Activated CD4-positive, alpha-beta T cell treated with anti-CD3 and anti-CD28 coated beads for 4 hours (primary cell): ENCODE measurements at places on chromosomes 13 and 19.

- DNase-seq = no peak
These were observed 13.9 kb downstream of the TSKS start for GRCh38 chr19:49749055-49749716.

DNA sequence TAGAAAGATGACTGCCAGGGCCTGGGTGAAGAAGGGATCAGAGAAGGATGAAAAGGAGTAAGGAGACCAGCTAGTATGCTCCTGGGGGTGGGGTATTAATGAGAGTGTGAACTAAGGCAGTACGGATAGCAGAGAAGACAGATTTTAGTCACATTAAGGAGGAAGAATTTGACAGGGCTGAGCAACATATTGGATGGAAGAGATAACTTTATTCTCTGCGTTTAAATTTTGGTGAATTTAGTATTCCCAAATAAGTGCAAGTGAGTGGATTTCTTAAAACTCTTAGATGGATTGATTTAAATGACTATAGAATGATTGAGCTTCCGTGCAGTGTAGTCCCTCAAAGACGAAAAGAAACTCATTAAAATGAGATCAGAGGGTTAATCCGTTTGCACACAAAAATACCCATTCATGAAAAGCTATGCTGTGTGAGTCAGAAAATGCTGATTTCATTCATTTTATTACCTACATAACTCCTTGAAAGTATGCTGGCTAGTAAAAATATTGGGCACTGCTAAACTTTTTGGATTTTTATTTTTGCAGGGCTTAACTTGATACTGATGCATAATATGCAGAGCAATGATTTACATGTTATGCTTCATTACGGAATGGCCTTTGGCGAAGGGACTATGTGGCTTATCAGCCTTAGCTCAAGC is 54.1 kb downstream of the WDFY2 start:
- no peak for DNase-seq

DNA sequence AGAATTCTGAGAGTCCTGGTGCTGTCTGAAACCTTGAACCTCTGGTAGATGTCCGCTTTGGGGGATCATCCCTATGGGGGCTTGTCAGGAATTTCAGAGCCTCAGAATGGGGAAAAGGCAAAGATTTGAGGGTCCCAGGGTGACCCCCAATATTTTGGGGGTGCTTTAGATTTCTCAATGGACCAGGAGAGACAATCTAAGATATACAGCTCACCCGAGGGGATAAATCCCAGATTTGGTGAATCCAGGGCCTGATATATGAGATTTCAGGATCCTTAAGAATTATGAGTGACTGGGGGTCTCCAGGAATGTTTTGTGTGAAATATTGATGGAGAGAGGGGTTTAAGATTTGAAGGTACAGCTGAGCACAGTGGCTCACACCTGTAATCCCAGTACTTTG is 3.3 kb downstream of the CAPN12 start:
- DNase-seq = no peak

- no peak for DNase-seq
These were observed 20.3 kb downstream of the POP4 start for GRCh38 chr19:29626386-29626785.

DNA sequence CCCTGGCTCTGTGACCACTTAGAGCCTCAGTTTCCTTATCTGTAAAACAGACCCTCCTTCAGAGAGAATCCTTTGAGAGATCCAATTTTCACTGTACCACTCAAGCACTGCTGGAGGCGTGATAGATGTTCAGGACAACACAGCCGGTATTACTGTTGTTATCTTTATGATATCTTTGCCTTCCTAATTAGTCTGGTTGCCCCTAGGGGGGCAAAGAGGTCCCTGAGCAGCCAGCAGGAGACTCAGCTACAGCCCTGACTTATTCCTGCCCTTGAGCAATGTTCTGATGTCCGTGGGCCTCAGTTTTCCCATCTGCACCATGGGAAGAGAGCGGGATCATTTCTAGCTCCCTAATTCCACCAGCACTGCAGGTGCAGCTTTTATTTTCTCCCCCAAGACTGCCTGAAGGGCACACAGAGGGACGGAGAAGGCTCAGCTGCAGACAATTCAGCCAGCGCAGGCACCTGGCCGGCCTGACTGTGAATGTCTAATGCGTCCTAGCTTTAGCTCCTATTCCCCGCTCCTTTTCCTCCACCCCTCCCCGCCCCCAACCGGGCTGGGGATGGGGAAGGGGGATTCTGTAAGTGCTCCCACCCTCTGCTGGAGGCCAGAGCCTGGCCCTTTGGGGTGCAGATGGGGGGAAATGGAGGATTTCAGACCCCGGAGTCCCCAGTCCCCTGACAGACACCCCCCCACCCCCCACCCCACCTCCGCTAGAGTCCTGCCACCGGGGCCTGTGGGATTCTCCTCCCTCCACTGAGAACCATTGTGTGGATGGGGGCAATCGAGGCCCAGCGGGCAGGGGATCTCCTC is 16.2 kb downstream of the TLE5 start:
- no peak for DNase-seq

DNA sequence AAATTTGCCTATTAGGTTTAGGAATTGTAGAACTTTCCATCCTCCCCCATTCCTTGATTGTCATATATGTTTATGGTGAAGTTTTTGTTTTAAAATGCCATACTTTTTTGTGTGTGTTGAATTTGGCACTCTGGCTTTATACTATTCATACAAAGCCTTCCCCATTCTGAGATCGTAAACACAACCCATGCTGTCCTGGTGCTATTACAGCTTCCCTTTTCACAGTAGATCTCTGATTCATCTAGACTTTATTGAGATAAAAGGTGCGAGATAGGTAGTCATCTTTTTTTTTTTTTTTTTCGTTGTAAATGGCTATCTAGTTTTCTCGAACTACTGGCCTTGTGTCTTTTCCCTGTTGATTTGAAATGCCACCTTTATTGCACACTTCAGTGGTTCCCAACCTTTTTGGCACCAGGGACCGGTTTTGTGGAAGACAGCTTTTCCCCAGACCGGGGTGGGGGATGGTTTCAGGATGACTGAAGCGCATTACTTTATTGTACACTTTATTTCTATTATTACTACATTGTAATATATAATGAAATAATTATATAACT is 94.6 kb downstream of the LRCH1 start:
- no peak for DNase-seq

DNA sequence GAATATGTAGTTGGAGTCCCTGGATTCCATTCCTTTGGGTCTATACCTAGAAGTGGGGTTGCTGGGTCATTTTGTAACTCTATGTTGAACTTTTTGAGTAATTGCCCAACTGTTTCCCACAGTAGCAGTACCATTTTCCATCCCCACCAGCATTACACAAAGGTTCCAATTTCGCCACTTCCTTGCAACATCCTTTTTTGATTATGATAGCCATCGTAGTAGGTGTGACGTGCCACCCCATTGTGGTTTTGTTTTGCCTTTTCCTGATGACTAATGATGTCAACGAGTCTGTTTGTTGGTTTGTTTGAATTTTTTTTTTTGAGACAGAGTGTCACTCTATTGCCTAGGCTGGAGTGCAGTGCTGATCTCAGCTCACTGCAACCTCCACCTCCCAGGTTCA is 3.3 kb upstream of the PEX11G start:
- peak; percentile 34 for DNase-seq

DNA sequence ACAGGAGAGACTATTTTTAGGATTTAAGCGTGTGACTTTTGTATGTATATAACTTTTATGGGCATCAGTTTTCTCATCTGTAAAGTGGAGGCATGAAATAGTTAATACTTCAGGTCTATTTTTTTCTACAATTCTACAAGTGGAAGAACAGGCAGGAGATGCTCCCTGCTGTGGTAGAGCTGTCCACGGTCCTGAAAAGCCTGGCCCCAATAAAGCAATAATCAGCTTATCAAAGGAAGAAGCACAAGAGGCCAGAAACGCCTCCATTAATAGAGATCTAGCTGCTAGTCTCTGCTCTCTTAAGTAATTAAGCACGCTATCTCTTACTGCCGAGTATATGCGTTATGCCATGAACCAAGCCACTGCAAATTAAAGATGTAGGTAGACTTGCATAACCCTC is 28.0 kb upstream of the WASF3 start:
- no peak for DNase-seq

- DNase-seq = peak; percentile 92
These were observed 31.2 kb downstream of the ZNF701 start for GRCh38 chr19:52601025-52601973.

- no peak for DNase-seq
These were observed 1616.2 kb upstream of the SPRY2 start for GRCh38 chr13:81957121-81957520.

DNA sequence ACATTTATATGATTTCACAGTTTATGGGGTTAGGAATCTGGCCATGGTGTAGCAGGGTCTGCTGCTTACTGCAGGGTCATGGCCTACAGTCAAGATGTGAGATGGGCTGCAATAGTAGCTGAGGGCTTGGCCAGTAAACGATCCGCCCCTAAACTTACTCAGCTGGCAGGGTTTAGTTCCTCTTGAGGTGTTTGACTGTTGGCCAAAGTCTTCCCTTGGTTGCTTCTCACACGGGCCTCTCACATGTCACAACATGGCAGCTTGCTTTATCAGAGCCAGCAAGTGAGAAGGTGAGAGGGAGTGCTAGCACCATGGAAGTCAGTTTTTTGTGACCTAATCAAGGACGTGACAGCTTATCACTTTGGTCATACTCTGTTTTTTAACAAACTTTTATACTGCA is 77.1 kb downstream of the DNAJC3 start:
- no peak for DNase-seq

- no peak for DNase-seq
These were observed 4.6 kb upstream of the FXYD3 start for GRCh38 chr19:35110974-35111373.

DNA sequence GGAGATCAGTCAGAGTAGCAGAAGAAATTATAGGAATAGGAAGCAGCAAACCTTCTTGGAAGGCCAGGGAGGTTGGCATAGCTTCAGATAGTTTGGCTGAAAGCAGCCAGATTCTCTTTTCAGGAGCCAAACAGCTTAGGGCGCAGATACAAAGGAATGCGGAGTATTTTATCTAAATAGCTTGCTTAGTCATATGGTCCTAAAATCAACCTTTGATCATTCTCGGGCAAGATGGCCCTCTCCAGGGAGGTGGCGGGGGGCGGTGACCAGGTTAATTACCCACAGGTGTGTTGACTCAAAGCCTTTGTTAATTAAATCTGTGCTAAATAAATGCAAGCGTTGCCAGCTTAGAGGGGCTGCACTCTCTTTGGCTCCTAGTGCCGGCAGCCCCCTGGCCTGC is 12.5 kb upstream of the NCR1 start:
- DNase-seq = no peak

- DNase-seq = no peak
These were observed 35.9 kb downstream of the OXGR1 start for GRCh38 chr13:96958286-96958891.

DNA sequence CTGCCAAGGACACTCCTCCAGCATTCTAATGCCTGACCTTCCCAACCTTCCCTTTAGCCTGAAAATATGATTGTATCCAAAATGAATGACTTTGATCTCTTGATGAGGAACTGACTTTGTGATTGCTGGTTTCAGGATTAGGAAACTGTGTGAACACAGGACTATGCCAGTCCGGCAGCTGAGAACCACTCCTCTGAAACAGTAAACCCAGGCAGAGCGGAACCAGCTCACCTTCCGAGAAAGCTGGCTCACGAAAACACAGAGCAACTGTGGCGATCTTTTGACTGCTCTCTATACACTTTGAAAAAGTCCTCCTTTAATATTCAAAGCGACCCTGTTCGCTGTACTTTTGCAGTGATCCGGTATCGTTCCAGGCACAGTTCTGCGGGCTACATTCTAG is 258.8 kb upstream of the IRS2 start:
- DNase-seq = no peak

- DNase-seq = no peak
These were observed 28.0 kb upstream of the UFM1 start for GRCh38 chr13:38321654-38322053.

DNA sequence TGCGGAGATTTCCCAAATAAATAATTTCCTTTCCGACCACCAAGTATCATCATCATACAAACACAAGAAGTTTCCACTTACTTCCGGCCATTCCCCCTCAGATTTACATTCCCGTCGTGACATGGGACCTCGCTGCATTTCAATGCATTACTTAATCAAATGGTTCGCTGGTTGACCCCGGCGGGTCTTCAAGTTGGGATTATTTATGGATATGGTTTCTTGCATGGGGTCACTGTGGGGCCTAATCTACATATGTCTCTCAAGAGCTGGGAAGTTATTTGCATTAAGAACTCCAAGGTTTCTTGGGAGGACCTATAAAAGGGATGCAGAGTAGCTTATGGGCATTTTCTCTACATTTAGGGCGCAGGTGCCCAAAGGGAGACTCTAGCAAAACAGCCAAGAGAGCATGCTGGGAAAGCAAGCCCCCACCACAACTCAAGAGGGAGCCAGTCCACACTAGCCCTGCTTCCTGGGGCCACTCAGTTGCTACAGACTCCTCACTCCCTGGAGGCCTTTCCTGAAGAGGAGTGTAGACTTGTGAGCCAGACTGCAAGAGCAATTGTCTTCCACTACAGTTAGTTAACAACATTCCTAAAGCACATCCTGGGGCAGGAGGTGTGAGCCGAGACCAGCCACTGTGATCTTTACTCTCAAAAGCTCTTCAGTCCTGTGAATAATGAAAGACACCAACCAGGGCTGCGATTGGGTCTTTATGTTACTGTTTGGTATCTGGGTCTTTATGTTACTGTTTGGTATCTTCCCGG is 125.3 kb downstream of the KATNAL1 start:
- no peak for DNase-seq

GRCh38 chr19:15463861-15464371 is 428 bp downstream of the RASAL3 start:
- DNase-seq = peak; percentile 68

GRCh38 chr19:47152632-47153031 is 22.0 kb downstream of the SAE1 start:
- DNase-seq = no peak

GRCh38 chr13:92622905-92623304 is 603.7 kb upstream of the GPC6 start:
- no peak for DNase-seq

- DNase-seq = no peak
These were observed 334.0 kb downstream of the TBC1D4 start for GRCh38 chr13:75147946-75148345.

DNA sequence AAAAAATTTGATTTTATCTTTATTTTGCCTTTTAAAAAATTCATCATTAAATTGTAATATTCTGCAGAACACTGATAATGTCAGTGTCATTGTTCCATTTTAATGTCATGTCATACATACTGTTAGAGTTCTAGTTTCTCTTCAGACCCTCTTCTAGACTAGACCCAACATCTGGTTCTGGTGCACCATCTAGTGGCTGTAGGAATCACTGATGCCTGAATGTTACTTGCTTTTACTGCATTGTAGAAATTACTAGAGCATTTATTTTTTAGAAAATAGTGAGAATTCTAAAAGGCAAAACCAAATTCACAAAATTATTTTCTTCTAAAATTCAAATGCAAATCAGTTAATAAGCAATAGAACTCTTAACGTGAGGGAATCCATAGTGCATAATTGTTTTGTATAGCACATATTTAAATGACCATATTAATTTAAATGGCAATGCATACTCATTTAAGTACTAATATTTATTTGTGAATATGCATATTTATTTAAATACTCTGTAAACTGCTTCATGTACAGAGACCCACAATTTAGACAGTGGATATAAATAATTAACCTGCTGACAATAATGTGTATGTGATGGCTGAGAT is 425.7 kb downstream of the KLF12 start:
- DNase-seq = peak; percentile 38

GRCh38 chr13:43270130-43270830 is 246.9 kb downstream of the DNAJC15 start:
- DNase-seq = no peak

- no peak for DNase-seq
These were observed 3.6 kb upstream of the GNG8 start for GRCh38 chr19:46639358-46640182.

- no peak for DNase-seq
These were observed 34.0 kb downstream of the LRCH1 start for GRCh38 chr13:46586751-46587514.
